SHP77 (cell line): ENCODE measurements at places on chromosomes 6 and 20.

GRCh38 chr20:47850146-47850545 is 64.9 kb upstream of the SULF2 start:
- DNase-seq = no peak

DNA sequence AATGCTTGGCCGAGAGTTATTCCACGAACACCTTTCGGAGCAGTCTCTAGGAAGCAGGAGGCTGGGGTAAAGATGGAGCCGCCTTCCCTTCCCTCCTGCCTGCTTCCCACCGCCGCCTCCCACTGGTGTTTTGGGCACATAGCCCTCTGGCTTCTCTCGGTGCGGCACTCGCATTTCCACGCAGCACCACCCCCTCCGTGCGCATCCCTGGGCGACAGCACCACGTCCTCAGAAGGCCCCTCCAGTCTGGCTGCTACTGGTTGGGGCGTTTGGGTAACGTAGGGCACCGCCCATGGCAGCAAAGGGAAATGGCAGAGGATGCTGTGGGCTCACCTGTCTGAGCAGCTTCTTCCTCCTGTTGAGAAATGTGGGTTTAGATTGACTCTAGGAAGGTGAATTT is 2.4 kb downstream of the COL20A1 start:
- no peak for DNase-seq

GRCh38 chr20:2986466-2986865 is 57.0 kb upstream of the GNRH2 start:
- no peak for DNase-seq

DNA sequence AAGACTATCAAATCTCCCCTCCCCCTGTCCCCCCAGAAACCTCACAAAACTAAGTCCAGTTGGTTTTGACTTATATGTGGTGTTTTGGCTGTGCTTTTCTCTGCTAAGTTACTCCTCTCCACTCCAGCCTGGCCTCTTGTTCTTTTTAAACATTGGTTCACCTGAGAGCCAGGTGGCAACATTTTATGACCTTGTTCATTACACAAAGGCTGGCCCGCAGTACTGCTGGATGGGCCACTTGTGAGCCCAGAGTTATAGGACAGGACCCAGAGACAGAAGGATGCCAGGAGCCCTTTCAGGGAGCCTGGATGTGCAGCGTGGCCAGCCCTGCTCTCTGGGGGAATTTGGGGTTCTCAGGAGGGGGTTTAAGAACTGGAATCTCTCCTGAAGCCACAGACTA is 90.0 kb downstream of the RAMACL start:
- no peak for DNase-seq

DNA sequence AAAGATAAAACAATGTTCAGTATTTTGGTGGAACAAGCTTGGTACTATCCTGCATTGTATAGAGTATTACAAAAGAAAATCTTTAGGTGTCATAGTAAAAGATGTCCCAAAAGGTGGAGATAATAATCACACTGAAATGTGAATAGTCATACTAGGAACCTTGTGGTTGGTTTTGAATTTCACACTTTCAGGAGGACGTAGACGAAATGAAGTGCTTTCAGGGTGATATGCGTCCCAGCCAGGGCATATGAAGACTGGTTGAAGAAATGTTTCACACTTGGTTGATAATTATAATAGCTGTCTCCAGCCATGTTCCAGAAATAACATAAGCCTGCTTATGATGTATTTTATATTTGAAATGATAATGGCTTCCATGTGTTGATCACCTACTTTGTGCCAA is 60.4 kb downstream of the SCAND1 start:
- no peak for DNase-seq

GRCh38 chr6:168096271-168096764 is 17.3 kb upstream of the FRMD1 start:
- DNase-seq = no peak

GRCh38 chr6:101016163-101016562 is 135.0 kb upstream of the ASCC3 start:
- no peak for DNase-seq

GRCh38 chr20:9332791-9333479 is 181.5 kb upstream of the LAMP5 start:
- DNase-seq = peak; percentile 8

DNA sequence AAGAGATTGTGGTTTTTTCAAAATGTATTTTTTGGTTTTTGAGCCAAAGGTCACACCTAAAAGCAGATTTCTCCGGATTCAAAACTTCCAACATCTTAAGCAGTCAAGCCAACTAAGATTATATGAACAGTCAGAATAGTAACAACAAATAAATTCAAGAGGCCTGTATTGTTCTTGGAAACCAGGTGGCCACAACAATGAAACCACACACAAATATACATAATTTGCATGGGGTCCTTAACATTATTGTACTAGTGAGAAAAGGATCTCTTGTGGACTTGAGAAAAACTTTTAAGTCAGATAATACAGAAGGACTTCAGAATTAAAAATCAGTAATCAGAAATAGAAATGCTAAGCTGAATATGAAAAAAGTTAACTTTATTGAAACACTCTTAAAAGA is 40.6 kb downstream of the NOL7 start:
- no peak for DNase-seq

DNA sequence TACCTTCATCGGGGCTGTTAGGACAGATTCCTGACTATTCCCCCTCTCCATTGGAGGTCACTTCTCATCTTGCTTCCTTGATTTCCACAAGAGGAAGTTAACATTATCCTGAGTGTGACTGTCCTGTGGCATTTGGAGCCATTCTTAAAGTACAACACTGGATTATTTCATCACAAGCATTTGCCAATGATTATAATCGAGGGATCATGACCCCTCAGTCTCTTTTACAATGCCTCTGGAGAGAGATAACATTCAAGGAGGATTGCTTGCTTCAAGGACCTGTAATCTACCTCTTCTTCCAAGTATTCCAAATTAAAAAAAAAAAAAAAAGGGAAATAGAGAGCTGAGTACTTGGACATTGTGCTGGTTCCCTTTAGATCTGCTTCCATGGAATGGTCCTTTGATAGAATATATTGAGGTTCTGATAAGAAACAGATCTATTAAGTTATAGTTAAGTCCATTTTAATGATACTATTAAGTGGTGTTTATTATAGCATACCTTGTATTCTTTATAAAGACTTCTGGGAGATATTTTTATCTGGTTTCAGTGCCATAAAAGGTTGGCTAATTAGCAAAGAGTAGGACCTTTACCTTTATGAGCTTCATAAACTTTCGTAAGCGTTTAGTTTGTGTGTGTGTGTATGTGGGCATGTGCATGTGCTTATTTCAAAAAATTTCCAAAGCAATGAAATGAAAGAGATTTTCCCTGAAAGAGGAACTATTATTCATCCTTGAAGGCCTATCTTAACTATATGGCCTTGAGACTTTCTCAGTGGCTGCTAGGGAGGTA is 469.1 kb downstream of the DHX35 start:
- no peak for DNase-seq
